ENCODE measurements at places on chromosomes 16 and 17. TPM values are rescaled to one million over a fixed set of nuclear protein-coding genes. Genes with fewer than 3 reads are reported as not detected.
A peak's percentile ranks its signal among the peaks of the same experiment; 100 is the strongest.

- no peak for DNase-seq
Observed at GRCh38 chr16:4433914-4434787, 8.5 kb downstream of the DNAJA3 start.

- DNase-seq: no peak
Observed at GRCh38 chr16:33059206-33059605, 134.8 kb upstream of the TP53TG3C start.

DNA sequence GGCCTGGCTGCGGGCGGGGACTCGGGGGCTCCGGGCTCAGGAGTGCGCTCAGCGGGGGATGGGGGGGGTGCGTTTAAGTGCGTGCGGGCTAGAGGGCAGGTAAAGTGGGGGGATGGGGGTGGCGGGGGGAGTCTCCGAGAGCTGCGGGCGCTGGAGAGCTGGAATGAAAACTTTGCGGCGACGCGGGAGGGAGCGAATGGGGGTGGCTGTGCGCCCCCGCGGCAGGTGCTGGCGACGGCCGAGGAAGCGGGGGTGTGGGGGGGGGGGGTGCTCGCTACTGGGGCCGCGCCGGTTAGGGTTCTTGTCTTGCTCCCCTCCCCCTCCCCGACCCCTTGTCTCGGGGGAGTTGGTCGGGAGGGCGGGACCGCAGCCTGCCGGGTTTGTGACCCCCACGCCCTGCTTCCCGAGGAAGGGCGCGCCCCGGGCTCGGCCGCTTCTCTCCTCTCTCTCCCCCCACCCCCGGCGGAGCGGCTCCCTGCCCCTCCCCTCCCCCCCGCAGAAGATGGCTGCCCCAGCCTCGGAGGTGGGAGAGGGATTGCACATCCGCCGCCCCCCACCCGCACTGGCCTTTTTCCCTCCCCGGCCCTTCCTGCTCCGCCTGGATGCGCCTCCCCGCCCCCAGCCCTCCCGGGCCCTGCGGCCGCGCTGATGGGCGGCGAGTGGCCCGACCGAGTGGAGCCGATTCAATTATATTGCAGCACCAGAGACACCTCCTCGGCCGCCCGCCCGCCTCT is 649 bp downstream of the GSE1 start:
- peak; percentile 76 for DNase-seq

- DNase-seq: no peak
Observed at GRCh38 chr17:71252436-71252835, 868.4 kb upstream of the SOX9 start.

DNA sequence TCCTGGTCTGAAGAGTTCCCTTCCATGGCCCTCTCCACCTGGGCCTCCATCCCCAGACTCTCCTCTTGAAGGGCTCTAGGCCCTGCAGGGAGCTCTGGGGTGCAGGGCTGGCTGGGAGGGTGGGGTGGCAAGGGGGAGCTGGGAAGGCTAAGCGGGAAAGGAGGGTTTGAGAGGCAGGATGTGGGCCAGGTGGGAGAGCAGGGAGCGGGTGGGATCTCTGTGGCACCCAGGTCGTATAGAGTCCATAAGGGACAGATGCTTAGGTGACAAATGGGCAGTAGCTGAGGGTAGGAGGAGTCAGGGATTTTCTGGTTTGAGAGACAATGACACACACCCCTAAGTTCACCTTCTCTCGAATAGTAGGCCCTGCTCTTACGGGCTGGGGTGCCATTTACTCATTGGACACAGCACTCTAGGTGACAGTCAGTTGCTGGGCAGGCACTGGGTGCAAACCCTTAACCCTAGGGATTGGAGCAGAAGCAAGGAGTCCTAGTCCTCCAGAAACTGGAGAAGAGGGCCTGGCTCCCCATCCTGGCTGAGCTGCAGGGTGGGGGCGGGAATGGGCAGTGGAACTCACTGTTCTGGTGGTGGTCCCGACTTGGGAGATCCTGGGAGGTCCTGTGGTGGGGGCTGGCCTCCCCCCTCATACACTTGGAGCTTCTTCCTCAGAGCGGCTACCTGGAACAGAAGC is 15.3 kb downstream of the KIF18B start:
- DNase-seq: peak; percentile 5

- DNase-seq: peak; percentile 76
Observed at GRCh38 chr16:49484451-49484849, 110.8 kb downstream of the C16orf78 start.

- DNase-seq: no peak
Observed at GRCh38 chr16:29303520-29303919, 103.0 kb downstream of the NPIPB11 start.

- peak; percentile 67 for DNase-seq
Observed at GRCh38 chr17:28725660-28726225, 290 bp downstream of the TLCD1 start.

Gene UNC13D
- total RNA-seq: 13.3 TPM

- DNase-seq: no peak
Observed at GRCh38 chr17:6510321-6510977, 45.9 kb downstream of the PITPNM3 start.

- no peak for DNase-seq
Observed at GRCh38 chr16:16867973-16868372, 489.0 kb downstream of the NPIPA7 start.

DNA sequence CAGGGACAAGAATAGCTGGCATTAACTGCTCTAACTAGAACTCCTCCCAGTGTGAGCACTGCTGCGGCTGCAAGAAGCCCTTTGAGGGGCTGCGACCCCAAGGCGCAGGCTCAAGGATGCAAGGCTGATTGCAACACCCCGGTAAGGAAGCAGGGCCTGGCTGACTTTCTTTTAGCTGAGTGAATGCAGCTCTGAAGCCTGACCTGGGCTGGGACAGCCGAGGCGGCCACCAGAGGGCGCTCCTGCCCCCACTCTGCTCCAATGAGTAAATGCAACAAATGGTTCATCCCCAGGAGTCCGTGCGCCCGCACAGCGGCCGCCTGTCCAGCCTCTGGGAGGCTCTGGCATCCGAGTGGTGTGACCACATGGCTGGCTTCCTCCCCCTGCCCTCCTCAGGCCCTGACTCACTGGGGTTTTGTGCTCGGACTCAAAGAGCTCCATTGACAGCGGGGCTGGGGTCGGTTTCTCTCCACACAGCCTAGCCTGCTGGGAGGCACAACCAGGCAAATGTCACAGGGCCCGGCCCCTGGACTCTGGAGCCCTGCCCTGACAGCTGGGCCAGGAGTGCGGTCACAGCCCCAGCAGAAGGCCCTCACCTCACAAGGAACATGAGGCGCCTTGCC is at the start of gene SMIM5:
SMIM5 (plus strand) TSS at position 572 of the 623 bp plus-strand sequence. CDS start 6,768 bp downstream, outside the sequence.
- DNase-seq: peak; percentile 87

Gene UMOD
- total RNA-seq: not detected

DNA sequence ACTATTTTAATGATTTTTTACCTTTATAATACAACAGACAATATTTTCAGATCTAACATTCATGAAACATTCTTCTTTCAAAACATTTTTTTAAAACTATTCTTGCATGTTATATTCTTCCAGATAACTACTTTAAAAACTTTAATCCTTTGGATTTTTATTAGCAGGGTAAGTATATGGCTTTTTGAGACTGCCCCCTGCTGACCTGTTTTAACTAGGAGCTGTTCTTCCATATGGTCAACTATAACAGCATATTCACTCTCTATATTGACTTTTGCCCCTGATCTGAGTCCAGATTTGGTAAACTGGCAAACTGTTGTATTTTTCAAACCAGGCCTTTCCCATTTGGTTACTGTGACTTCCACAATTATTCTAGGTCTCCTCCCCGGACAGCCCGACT is 16.5 kb downstream of the ZNF18 start:
- no peak for DNase-seq

Gene FOXL1
- total RNA-seq: 0.38 TPM

DNA sequence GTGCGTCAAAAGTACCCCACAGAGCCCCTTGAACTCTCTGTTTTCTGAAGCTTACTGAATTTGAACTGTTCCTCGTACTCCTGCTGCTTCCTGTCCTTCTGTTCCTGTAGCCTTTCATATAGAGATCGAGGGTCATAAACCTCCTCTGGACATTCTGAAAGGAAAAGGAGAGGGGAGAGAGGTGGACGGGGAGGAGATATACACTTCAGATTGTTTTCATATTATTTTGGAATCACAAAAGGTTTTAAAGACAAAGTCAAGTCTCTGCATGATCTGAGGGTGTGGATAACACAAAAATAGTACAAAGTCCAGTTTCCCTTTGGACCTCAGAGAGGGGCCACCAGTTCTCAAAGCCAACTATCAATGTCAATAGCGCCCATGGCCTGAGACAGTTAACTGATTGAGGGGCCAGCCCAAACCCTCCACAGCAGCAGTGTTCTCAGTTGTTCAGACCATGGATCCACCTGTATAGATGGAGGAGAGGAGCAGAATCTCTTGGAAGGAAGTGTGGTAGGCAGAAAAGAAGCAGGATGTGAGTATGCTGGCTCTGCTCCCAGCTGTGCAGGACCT is 13.0 kb downstream of the PSME3IP1 start:
- no peak for DNase-seq

Gene SDR42E2
- 0.08 TPM for total RNA-seq

DNA sequence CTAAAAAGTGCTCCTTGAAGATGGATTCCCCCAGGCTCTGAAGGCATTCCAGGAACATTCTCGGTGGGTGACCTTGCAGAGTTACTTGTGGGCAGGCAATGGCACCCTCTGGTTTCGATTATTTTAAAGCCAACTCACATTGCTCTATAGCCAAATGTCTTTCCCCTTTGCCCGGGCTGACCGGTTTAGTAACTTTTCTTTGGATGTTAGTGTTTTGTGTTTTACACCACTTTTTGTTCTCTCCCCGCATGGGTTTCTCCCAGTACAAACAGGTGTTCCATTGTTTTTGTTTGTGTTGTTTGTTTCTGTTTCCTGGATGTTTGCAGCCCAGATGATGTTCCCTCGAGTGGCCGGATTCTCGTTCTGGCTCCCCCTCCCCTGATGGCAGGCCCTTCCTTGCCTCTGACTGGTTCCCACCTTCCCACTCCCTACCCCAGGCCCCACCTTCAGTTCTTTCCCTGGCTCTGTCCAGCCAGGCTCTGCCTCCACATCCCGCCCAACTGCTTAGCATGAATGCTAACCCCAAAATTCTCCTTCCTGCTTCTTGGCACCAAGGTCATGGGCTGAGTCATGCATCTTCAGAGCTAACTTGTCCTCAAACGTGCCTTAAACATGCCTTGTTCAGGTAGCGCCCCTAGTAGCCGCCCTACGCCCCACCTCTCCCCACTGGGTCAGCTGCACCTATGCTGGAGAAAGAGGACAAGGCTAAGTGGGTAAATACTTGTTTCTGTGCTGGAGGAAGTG is 40.6 kb downstream of the ELAC2 start:
- DNase-seq: no peak

- no peak for DNase-seq
Observed at GRCh38 chr17:39678340-39679116, 9.3 kb downstream of the PGAP3 start.

DNA sequence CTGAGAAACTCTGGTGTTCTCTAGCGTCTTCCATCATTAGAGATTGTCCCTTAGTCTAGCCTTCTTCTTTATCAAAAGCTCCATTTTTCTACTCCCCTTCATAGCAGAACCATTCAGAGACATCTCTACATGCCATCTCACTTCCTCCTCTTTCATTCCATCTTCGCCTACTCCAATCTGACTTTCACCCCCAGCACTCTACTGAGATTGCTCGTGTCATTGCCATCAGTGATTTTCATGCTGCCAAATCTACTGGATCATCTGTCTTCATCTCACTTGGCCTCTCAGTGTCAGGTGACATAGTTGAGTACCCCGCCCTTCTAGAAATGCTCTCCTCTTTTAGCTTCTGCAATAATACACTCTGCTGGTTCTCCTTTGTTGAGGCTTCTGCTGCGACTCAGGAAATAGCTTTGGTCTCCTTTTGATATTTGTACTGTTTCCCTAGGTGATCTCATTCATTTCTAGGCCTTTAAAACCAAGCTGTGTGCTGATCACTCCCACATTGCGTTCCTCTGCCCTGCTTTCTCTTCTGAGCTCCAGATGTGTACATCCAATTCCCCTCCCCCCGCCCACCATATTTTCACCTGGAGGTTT is 119.1 kb downstream of the FTO start:
- DNase-seq: no peak

GRCh38 chr16:85078226-85078625 is 34.0 kb downstream of the CIBAR2 start:
- no peak for DNase-seq

Gene ABCC11
- total RNA-seq: 0.05 TPM

DNA sequence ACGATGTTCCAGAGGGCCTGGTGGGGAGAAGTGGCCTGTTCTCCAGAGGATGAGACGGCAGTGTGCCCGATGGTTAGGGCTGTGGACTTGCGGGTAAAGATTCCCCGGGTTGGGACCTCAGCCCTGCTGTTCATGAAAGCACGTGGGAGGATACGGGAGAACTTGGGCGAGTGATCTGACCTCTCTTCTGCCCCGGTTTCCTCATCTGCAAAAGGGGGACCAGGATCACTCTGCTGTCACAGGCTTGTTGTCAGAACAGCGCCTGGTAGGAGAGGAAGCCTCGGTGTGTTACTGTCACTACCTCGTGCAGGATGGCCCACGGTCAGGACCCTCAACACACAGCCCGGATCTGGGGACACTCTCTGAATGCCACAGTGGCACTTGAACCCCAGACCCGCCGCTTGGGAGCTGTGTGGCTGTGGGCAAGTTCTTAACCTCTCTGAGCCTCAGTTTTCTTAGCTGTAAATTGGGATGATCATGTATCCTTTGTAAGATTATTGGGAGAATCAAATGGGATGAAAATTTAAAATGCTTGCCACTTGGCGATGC is 85.6 kb upstream of the CDC42EP4 start:
- DNase-seq: no peak

DNA sequence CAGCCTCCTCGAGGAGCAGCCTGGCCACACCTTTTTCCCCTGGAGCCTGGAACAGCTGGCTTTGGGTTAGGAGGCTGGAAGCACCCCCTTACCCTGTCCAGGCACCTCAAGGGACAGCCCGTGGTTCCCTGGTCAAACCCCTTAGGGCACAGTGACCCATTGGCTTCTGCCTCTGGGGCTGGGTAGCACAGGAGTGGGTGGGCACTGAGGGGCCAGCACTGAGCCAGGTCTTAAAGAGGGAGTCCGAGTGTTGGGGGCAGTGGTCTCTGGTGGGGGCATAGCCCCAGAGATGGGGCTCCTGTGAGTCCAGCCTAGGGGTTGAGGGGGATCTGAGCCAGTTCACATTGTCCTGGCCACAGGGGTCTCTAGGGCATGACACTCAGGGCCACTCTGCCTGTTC is 15.4 kb downstream of the OTOP3 start:
- no peak for DNase-seq

Gene FOXO3B
- total RNA-seq: 0.88 TPM

GRCh38 chr17:42016411-42016831 is 818 bp downstream of the DNAJC7 start:
- DNase-seq: no peak

GRCh38 chr17:81681672-81682071 is 1.9 kb downstream of the ARL16 start:
- DNase-seq: no peak
